ENCODE measurements at places on chromosomes 7 and 10.

GRCh38 chr7:151206914-151207313 is 3.4 kb downstream of the H2BK1 start:
- DNase-seq, result no peak

DNA sequence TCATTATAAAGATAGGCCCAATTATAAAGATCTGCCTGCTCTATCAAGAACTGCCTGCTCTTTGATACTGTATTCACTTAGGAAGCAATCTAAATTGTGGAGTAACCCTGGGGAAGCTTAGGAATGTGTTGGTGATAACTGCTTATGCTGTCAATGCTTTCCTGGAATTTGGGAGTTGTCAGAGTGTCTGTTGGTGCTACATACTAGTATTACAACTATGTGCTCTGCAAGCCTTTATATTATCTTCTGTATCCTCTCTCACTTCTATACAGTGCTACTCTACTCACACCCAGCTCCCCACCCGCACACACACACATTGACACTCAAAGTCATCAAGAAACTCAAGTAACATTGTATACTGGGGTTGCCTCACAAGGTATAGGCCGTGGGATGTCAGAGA is 6.1 kb downstream of the ZNF277 start:
- DNase-seq, result no peak

DNA sequence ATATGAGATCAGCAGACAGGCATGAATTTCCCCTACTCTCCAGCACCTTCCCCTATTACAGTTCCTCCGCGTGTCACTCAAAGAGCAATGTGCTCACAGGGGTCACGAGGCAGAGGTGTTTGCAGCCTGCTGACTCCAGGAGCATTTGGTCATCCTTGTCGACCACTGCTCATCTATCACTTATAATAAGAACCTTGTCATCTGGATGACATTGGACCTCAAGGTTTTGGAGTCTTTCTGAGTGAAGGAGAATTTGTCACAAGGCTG is 32.9 kb upstream of the PLPP4 start:
- no peak for DNase-seq

GRCh38 chr7:116249969-116250553 is 39.7 kb downstream of the TES start:
- DNase-seq, result peak; percentile 62

- no peak for DNase-seq
Measured at GRCh38 chr10:119702583-119702982, 23.3 kb upstream of the INPP5F start.

GRCh38 chr7:150412016-150412415 is 32.9 kb downstream of the ZNF775 start:
- DNase-seq, result no peak

GRCh38 chr10:80187465-80188409 is 17.6 kb downstream of the ANXA11 start:
- no peak for DNase-seq

DNA sequence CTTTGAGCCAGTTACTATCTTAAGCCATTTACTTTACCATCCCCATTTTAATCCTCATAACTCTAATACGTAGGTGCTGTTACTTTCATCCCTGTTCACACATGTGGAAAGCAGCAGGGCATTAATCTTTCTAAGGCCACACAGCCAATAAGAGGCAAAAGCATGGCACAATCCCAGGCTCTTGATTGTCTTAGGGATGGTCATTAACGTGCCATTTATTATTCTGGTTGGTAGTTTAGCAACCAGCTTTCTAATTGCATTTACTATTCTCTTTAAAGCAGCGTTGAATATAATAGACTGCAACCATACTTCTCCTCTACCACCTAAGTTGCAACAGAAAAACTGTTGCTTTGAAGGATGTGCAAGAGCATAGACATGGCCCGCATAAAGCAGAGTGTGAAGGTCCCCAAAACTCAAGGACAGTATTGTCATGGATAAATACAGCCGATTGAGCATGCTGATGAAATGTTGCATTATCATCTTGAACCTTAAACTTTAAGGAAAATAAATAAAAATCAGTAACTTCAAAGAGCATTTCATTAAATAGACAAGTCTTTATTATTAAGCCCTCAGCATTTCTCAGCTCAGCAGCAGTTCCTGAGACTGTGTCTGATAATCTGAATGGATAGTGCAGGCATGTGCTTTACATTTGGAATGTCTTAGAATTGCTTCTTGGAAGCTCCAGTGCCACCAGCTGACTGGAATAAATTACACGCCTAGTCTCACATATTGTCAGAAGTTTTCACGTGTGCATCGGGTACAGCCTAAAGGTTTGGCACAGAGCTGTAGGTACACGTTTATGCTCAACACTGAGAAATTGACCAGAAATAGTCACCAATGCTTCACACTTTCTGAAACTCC is 467.1 kb downstream of the SDK1 start:
- DNase-seq, result no peak

All from islet precursor cell (in vitro differentiated cells).